ENCODE measurements at places on chromosomes 12 and 14.

DNA sequence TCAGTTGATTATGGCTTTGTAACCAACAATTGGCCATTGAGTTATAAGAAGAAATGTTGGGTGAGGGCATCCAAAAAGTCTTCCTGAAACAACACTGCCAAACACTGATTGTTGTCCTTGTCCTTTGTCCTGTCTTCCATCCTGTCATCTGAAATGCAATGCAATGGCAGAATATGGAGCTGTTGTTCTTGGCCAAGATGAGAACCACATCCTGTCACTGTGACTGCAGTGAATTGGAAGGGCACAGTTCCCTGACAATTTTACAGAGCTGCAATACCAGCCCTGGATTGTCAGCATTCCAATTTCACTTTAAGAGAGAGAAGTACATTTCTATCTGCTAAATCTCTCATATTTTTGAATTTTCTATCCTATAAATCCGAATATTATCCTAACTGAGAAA, 613.3 kb downstream of the FLRT2 start:
- no peak for DNase-seq

DNA sequence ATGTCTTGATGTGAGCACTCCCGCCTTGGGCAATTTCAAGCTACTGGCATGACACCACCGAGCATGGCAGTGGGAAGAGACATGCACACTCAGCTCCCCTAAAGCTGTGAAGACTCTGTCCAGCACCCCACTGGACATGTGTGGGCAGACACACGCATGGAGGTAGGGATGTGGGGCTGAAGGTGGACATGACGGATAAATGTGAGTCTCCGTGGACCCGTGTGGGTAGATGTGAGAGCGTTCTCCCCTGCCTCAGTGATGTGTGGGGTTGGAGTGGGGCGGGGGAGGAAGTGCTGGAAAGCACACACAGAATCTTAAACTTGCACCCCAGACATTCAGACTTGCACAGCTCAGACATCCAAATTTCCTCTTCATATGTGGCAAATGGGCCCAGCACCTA, 12.6 kb downstream of the SLC6A12 start:
- no peak for DNase-seq

DNA sequence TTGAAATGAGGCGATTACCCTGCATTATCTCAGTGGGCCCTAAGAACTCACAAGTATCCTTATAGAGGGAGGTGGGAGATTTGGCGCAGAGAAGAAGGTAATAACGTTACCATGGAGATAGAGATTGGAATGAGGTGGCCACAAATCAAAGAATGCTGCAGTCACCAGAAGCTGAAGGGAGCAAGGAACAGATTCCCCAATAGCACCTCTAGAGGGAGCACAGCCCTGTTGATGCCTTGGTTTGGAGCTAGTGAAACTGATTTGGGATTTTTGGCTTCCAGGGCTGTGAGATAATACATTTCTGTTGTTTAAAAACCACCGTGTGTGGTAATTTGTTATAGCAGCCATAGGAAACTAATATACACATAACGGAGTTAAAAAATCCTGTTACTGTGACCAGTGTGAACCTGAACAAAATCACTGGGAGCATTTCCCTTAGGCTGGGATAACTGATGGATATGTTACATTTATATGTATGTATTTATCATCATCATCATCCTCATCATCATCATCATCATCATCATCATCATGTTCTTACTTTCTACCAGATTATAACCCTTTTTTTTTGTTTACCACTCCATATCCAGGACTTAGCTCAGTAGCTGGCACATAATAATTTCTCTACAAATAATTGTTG, 100.3 kb downstream of the LIN7A start:
- peak; percentile 38 for DNase-seq

GRCh38 chr12:42744539-42745182, 155.1 kb upstream of the PRICKLE1 start:
- DNase-seq, result no peak

DNA sequence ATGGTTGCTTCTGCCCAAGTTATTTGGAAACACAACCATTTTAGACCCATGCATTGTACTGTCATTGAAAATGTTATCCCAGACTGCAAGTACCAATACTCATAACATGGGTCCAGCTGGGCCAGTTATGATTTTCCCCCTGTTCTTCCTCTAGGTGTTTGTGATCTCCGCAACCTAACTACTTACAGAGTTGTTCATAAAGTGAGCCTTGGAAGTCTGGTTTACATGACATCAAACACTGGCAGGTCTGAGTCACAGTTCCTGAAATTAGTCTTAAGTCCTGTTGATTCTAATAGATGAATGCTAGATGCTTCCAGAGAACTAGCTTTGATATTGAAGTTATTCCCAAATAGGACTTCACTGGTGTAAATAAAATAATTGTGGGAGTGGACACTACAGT, 487.0 kb downstream of the MED13L start:
- no peak for DNase-seq

GRCh38 chr12:22598141-22598762, 26.7 kb upstream of the ETNK1 start:
- DNase-seq, result no peak

DNA sequence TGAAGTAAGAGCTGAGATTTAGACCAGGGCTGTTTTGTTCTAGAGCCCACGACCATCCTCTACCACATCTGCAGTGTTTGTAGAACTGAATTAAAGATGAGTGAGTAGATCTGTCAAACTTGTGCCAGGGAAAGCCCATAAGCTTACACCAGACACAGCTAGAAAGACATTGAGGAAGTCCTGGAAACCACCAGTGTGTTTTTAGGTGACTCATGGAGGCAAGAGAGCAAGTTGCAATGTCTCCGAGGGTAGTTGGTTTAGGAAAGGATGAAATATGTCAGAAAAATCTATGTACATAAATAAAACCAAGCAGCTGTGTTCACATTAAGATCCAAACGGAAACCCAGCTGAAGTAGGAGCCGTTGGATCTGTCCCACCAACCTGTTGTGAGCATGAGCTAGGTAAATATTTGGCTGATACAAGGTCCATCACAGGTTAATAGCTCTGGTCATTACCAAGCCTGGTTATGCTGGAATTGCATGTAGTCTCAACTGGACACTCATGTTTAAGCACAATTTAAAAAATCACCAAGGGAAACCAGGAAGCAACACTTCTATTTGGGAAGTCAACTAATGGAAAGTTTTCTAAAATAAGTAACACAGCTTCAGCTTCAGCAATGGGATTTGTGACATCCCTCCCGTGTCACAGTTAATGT, 49.9 kb upstream of the PLEKHG3 start:
- DNase-seq, result peak; percentile 85

DNA sequence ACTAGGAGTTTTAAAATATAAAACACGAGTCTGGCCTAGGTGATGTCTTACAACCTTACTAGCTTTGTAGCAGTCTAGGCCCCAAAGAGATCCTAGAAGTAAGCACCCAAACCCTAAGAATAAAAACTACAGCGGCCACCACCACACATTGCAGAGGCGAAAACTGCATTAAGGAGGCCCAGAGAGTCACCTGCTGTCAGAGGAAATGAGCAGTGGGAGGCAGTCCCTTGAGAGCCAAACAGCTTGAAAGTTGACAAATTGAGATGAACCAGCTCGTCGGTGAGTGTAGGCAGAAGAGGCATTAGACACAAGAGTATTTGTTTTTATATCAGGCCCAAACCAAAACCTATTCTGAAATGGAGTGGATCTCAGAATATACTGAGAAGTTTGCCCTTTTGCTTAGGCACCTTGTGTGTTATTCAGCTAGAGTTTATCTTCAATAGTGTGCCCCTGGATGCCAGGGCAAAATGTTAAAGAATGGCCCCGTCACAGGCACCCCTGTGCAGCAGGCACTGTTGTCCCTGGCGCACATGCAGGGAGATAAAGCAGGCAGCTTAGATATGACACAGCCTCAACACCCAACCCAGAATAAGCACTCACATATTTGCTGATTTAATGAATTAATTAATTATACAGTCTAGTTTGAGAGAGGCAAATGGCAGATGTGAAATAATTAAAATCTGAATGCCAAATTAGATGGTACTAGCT, 56.7 kb downstream of the TTC7B start:
- no peak for DNase-seq

DNA sequence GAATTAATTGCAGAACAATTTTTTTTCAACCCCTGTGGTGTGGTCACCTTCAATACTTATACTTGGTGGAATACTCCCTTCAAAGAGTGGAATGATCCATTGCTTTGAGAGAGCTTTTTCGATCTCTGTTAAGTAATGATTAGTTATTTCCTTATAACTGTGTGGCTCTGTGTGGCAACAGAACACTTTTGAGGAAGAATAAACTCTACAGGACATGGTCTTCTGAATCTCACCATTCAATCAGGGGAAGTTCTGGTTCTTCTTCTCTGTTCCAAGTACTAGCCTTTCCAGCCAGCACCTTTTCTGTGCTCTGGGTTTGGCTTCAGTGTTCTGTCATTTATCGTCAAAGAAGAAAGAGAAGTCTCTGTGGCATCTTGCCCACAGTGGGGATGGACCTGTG, 369.2 kb downstream of the ZFP36L1 start:
- no peak for DNase-seq

DNA sequence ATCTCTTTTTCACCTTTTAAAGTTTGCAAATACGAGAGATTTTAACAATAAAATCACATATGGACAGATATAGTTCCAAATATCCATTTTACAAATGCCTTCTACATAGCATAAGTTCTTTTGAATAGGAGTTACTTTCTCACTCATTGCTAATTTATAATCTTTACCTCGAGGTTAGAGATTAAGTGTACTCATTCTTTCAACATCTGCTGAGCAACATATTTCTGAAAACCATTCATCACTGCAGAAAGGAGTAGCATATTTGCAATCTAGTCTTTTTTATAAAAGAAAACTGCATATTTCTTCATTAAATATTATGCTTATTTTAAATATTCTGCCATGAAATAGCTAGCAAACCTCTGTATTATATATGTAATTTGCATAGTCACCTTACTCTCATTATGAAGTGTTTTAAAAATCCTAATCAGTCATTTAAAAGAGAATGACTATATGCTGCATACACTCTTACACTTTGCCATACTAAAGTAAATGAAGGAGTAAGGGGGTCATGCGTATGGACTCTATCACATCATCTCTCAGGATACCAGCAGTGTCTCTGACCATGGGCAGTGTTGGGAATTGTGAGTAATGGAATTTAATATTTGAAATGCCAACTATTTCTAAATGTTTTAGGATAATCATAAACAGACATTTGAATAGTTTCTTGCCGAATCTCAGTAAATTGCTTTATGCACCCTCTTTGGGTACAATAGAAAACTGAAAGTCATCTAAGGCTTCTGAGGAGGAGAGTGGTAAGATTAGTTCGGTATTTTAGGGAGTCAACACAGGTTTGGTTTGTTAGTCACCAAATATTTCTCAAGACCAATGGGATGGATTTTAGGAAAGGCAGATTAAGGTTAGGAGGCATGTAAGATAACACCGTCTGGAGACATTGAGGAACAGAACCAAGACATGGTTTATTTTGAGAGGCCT, 524.8 kb upstream of the ATP2B1 start:
- DNase-seq, result no peak

DNA sequence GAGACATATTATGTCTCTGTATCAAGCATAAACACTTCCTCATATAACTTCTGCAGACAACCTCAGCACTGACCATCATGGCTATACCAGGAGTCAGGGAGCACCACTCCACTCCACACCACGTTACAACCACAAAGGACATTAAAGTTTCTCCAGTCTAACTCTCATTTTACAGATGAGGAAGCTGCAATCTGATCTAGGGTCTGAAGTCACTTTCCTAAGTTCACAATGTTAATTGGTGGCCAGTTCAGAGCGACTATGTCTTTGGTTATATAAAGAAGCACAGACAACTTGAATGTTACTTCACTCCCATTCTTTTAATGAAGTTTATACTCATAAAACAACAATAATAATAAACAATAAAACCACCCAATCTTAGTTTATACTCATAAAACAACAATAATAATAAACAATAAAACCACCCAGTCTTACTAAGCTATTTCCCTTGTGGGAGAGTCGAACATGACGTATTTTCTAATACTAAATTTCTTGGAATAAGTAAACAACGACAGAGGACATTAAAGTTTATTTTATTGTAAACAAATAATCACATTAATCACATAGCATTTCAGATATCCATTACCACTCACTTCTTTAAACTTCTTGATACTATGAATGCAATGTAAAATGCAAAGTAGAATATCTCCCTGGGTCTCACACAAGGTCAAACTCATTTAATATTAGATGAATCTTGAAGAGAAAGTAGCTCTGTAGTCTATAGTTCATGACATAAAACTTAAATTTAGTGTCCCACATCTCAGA, 72.4 kb upstream of the SSTR1 start:
- DNase-seq, result no peak

GRCh38 chr12:15982921-15983320, 71.8 kb downstream of the DERA start:
- DNase-seq, result no peak

GRCh38 chr14:23056956-23057756, at the start of gene CDH24:
CDH24 (minus strand) TSS chr14:23057520; CDS start chr14:23055733, 1,787 bp downstream.
- peak; percentile 80 for DNase-seq

Measured in hepatic stellate cell (primary cell).